ENCODE measurements at places on chromosomes 1 and 21.
A peak's percentile ranks its signal among the peaks of the same experiment; 100 is the strongest.

GRCh38 chr21:42174173-42174572, 44.8 kb upstream of the ABCG1 start:
- DNase-seq = no peak

DNA sequence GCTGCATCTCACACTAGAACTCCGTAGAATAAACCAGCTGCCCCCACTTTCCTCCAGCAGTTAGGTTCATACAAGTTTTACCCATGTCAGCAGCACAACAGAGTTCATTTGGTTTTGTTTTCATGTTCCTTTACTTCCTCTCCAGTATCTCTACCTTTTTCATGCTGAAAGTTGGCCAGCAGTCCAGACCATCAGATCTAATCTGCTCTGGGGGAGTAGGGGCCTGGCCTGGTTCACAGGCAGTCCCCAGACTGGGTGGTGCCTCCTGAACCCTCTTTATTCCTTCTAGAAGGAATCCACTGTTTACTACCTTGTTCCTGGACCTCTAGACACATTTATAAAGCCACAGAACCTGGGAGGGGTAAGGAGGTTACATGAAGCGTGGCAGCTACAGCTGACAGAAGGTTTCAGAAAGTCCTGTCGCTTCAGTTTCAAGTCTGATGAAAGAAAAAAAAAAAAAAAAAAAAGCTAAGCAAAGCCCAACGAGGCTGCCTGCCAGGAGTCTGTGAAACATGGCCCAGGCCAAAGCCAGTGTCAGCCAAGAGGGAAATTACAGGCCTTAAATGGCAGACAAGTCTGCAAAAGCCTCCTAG, 184.6 kb upstream of the JUN start:
- no peak for DNase-seq

DNA sequence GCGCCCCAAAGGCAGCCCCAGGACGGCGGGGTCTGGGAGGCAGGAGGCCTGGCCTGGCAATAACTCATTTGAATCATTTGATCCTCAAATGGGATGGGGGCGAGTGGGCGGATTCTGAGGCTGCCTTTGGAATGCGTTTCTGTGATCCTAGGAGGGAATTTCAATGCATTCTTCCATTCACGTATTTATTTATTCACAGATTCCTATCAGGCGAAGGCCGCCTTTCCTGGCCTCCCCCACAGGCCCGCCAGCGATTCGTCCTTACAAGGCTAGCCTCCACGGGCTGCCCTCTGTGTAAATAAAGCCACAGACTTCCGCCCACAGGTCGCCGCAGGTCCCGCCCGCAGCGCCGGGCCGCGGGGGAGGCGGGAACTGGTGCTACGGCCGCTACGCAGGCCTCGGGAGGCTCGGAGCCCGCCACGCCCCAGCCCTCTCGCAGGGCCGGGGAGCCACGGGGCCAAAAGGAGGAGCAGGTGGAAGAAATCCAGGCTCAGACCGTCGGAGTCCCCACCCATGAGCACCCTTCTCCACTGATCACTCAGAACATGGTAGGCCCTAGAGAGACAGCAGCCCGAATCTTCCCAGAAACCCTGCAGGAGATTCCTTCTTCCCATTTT, 31.3 kb upstream of the JUN start:
- no peak for DNase-seq

GRCh38 chr1:156096640-156097391, 14.6 kb upstream of the MEX3A start:
- peak; percentile 81 for DNase-seq

GRCh38 chr21:35818597-35818996, 241.7 kb downstream of the SETD4 start:
- no peak for DNase-seq

- no peak for DNase-seq
Observed at GRCh38 chr1:175864183-175864582, 120.8 kb upstream of the TNR start.

GRCh38 chr1:226003502-226004170, 4.5 kb upstream of the SDE2 start:
- DNase-seq = no peak

- no peak for DNase-seq
Observed at GRCh38 chr21:31710586-31710985, 21.3 kb downstream of the SCAF4 start.

DNA sequence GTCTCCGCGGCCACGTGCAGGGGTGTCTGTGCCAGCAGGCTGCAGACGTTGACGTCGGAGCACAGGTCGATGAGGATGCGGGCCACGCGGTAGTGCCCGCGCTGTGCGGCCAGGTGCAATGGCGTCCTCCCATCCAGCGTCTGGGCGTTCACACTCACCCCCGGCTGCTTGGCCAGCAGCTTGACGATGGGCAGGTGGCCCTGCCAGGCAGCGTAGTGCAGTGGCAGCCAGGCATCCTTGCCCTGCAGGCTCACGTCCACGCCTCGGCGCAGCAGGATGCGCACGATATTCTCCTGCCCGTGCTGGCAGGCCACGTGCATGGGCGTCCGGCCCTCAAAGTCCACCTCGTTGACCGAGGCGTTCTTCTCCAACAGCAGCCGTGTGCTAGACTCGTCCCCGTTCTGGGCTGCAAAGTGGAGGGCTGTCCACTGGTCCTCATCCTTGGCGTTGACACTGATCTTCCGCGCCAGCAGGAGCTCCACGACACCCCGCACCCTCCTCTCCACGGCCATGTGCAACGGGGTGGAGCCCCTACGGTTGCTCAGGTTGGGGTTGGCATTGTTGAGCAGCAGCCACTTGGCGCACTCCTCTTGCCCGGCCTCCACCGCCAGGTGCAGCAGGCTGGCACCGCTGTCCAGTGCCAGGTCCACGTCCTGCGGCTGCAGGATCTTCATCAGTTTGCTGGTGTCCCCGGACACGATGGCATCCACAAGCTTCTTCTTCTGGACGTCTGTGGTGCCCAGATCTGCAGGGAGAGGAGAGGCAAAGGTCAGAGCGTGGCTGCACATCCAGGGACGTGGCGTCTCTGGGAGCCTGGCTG, 25.4 kb downstream of the RIPK4 start:
- no peak for DNase-seq

Measured in activated CD8-positive, alpha-beta memory T cell treated with anti-CD3 and anti-CD28 coated beads for 48 hours (primary cell).